Activated CD4-positive, alpha-beta memory T cell treated with anti-CD3 and anti-CD28 coated beads for 36 hours (primary cell): ENCODE measurements at places on chromosomes 6 and 20.

- DNase-seq = peak; percentile 28
These were observed 68.7 kb downstream of the LY86 start for GRCh38 chr6:6657085-6657819.

DNA sequence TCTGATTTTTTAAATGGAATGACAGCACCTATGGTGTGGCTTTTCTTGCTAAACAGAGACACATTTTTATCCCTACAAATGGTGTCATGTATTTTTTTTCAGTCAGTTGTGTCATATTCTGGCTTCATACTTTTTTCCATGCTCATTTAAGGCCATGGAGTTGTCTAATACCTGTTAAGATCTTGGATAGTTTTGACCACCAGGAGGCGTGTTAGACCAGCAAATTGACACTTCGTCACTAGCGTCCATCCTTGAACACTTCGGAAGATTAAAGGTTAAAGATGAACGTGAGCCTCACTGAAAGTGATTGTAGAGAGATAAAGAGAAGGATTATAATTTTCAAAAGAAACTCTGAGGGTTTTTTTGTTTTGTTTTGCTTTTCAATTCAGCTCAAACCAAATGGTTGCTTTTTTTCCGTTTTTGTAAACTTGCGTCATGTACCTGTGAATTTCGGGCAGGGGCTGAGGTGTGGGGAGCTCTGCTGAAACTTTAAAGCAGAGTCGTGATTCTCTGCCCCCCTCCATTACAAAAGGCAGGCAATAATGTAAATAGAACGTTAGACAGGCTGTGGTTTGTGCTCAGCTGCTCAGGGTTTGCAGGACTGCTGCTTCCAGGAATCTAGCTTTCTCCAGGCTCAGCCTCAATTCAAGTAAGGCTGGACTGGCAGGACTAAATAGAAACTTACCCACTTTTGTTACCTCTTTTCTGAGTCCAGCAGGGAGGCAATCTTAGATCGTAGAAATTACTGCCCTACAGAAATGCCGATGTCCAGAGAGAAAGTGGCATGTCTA lies 245.1 kb downstream of the FOXA2 start:
- peak; percentile 25 for DNase-seq

GRCh38 chr6:109238396-109238795 lies 143.1 kb downstream of the CEP57L1 start:
- DNase-seq = no peak

- DNase-seq = no peak
These were observed 50.0 kb upstream of the SLC22A23 start for GRCh38 chr6:3506751-3507383.

GRCh38 chr6:35508542-35508941 lies 4.2 kb downstream of the TULP1 start:
- DNase-seq = no peak

DNA sequence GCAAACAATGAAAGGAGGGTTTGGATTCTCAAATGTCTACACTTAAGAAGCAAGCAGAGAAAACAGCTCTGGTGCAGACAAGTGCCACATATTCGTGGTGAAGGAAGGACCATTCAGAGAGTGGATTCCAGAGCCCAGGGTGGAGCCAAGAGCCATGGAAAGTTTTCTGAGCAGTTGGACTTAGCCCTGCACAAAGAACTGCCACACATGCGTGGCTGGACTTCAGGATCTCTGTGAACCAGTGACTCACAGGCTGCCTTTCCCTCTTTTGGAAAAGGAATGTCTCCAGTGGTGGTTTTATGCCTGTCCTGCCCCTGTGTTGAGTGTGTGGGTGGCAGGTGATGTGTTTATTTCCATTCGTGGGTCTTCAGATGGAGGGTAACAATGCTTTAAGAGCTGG lies 489.5 kb downstream of the CDH26 start:
- no peak for DNase-seq

- DNase-seq = no peak
These were observed 40.6 kb downstream of the MTFR2 start for GRCh38 chr6:136209496-136209895.

DNA sequence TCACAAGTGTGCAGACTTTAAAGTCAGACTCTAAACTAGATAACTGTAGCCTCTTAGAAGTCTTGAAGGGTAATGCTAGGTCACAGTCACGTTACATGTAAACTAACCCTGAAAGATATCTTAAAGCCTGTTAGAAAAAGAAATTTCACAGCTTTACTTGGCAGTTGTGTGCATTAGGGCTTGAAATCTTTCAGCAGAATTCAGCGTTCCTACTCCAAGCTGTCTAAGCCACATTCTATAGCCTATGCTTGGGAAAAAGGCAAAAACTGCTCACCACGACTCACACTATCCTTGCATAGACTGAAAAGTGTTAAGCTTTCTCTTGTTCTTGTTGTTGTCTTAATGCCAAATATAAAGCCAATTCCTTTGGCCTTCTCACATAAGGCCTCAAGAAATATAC lies 338.0 kb upstream of the SASH1 start:
- no peak for DNase-seq

- no peak for DNase-seq
These were observed 602.3 kb downstream of the PTPRT start for GRCh38 chr20:42587427-42587826.

DNA sequence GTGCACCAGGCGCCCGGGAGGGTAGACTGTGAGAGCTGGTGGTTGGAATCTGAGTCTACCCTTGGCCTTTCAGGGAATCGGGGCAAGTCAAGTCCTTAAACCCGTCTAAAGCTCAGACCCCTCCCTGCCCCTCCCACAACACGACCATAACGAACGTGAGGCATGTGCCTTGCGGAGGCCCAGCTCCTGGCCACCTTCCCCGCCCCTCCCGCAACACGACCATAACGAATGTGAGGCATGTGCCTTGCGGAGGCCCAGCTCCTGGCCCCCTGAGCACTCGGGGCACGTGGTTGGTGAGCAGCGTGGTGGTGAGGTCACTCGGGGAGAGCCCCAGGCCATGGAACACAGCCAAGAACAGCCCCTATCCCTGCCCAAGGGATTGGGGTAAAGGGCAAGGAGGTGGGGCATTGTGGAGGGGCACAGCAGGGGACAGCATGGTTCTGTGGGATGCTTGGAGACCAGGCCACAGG lies 132.2 kb downstream of the TAF4 start:
- DNase-seq = no peak

GRCh38 chr6:109457562-109457996 lies 2.0 kb upstream of the MICAL1 start:
- DNase-seq = no peak

DNA sequence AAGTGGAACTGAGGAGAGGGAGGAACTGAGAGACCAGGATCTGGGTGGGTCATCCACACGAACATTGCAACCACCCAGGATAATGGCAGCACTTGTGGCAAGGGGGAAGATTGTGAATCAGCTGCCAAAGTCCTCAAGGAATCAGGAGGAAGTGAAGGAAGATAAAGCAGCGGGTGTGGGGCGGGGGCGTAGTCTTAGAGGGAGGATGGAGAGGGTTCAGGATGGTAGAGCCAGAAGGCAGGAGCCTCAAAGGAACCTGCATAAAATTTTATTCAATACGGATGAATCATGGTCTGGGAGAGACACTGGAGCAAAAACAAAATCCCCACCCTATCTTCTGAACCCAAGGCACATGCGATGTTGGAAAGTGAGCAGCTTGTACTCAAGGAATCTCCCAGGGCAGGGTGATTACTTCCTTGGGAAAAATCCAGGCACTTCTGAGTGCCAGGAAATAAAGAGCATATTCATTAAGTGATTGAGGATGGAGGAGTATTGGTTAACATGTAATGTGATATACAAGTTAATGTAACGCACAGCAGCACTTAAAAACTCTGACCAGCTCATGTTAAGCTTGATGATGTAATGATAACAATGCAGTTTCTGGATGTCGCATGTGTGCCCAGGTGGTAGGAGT lies 82.0 kb upstream of the B3GAT2 start:
- no peak for DNase-seq

- peak; percentile 80 for DNase-seq
These were observed 120.4 kb upstream of the RIPOR2 start for GRCh38 chr6:25056130-25056529.

GRCh38 chr6:69138893-69139494 lies 503.9 kb downstream of the ADGRB3 start:
- DNase-seq = no peak

DNA sequence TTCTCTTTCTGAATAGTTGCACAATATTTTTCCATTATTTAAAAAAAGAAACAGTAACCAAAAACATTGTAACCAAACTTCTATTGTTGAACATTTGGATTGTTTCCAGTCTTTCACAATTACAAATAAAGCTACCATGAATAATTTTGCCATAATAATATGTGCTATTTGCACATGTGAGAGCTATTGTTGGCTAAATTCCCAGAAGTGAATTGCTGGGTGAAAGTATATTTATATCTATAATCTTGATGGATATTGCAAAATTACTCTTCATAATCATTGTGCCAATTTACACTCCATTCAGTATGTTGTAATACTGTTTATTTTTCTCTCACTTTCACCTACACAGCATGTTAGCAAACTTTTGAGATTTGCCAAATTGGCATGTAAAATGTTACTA lies 36.6 kb upstream of the SLC22A16 start:
- no peak for DNase-seq

DNA sequence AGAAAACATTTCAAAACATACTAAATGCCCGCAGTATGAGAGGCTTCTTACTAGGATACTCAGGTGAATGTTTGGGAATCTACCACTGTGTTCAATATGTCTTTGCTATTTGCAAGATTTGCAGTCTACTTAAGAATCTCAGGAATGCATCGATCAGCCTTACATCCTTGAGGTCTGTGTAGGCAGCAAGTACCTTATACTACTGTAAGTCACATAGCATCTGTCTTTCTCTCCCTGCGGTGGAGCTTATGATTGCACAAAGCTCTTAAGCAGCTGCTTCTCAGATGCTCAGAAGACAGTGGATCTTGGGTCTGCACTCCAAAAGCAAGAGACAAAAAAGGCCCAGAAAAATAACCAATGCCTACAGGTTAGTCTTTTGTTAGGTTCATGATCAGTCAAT lies 21.4 kb downstream of the PCSK2 start:
- no peak for DNase-seq

DNA sequence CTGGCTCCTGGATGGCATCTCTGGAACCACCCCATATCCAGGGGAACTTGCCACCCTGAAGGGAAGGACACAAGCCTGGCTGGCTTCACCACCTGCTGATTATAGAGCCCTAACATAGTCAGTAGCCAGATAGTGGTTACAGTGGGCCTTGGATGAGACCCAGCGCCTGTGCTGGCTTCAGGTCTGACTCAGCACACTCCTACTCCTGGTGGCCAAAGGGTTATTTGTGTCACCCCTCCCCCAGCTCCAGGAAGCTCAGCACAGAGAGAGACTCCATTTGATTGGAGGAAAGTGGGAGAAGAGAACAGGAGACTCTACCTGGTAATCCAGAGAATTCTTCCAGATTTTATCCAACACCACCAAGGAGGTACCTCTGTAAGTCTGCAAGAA lies 12.8 kb downstream of the SNX14 start:
- peak; percentile 24 for DNase-seq

DNA sequence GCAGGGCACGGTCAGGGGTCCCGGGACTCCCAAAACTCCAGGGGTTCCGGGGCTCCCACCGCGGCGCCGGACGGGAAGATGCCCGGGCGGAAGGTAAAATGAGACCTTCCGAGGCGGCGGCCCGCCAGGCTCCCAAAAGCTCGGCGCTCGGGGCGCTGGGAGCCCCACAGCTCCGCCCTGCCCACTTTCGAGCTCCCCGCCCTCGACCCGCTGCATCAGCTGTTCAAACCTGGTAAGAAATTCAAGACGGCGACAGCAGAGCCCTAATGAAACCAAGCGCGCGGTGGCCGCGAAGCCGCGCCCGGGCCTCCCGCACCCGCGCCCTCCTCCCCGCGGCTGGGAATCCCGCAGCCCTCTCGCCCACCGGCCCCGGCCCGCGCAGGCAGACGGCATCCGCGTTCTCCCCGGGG lies 369 bp downstream of the SLC4A11 start:
- peak; percentile 64 for DNase-seq

DNA sequence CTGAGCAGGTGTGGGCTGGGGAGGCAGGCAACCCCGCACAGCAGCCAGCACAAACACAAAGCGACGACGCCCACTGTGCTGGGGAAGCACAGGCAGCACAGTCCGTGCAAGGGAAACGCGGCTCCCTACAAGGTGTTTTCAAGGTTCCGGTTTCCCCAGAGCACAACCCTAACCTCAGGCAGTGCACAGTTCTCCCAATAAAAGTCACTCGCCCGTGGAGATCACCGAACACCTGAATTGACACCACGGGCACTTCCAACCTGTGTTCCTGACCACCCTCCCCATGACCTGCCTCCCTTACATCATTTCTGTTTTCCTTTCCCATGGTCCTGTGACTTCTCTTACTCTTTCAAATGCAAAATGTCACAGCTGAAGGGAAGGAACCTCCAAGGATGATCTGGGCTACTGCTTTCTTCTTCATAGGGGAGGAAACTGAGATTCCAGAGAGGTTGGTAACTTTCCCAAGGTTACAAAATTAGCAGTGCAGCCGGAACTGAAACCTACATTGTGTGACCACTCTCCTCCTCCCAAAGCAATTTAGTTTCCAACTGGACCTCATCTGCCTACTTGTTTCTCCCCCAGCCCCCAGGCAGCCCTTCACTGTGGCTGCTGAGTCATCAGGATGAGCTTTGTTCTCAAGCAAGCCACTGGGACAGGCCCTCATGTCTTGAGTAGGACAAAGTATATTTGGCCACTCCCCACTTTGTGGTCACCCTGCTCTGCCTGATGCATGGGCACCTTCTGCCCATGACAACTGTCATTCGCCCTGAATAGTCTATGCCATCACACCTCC lies 125.3 kb downstream of the ATXN1 start:
- DNase-seq = peak; percentile 30

DNA sequence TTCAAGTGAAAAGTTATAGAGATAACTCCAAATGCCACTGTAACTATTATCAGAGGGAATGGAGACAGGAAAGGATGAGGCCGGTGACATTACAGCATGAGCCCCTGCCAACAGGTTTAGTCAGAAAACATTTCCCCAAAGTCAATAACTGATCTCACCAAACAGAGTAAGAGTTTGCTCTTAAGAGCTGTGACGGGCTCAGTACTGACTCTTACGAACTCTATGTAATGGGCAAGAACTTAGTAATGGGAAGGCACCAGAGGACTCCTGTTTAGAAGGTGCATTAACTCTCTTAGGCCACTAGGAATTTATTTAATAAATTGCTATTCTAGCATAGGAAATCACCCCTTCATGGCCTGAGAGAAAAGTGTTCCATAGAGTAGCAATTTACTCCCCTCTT lies 76.8 kb downstream of the SAMD5 start:
- no peak for DNase-seq

DNA sequence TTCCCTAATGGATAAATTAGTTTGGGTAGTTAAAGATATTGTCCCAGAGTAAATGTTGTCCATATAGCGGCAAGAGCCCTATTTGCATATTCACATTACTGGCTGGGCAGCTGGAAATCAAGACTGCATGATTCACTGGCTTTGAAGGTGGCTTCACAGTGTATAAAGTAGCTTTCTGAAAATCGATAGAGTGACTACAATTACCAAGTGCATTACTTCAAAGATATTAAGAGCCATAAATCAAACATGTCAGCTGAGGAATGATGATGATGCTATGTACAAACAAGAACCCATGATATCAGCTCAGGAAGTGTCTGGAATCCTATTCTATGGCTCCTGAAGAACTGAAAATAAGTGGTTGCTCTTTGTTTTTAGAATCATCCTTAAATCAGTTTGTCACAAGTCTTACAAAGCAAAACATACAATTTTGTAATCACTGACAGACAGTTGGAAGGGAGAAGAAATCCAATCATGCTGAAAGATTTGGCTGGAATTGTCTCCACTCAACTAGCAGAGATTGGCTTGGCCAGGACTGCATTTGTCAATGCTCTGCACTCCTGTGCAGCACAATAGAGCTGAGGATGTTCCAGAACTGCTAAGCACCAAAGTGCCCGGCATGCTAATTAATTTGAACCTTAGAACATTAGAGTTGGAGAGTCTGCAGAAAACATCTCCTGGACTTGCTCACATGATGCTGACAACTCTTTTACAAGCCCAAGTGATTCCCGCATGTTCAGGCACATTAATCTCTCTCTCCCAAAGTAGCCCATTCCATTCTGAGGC lies 77.9 kb upstream of the B3GAT2 start:
- no peak for DNase-seq
